ENCODE measurements at places on chromosomes 1 and 21. TPM values are rescaled to one million over a fixed set of nuclear protein-coding genes. Genes with fewer than 3 reads are reported as not detected.

NGF gene
- not detected for total RNA-seq

CTSE gene
- not detected for total RNA-seq

CAPZA1 gene
- 251 TPM for total RNA-seq

DNA sequence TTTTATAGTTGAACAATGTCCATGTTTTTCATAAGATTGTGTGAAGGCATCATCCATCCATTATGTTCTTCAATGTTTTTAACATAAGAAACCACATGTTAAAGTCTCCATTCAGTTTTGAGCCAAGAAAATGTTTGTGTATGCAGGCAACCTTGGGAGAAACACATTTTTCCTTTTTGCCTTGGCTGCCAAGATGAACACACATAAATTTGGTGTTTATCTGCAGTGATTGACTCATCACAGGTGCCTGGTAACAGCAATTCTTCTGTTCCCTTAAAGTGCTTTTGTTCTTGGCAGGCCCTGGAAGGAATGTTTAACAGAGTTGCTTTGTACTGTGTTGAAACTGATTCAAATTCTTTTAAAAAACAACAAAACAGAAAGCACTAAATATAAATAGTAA lies 709.9 kb upstream of the ADGRL4 start:
- no peak overlapping the region for H3K4me3 ChIP-seq
- no peaks in the 10 kb centered on the region for H3K4me1 ChIP-seq
- H3K36me3 ChIP-seq = no peaks in the 10 kb centered on the region
- H3K27ac ChIP-seq = no peak overlapping the region
- no peaks in the 10 kb centered on the region for H3K27me3 ChIP-seq
- DNase-seq = no peak

TMCC2 gene
- 10.5 TPM for total RNA-seq

DNA sequence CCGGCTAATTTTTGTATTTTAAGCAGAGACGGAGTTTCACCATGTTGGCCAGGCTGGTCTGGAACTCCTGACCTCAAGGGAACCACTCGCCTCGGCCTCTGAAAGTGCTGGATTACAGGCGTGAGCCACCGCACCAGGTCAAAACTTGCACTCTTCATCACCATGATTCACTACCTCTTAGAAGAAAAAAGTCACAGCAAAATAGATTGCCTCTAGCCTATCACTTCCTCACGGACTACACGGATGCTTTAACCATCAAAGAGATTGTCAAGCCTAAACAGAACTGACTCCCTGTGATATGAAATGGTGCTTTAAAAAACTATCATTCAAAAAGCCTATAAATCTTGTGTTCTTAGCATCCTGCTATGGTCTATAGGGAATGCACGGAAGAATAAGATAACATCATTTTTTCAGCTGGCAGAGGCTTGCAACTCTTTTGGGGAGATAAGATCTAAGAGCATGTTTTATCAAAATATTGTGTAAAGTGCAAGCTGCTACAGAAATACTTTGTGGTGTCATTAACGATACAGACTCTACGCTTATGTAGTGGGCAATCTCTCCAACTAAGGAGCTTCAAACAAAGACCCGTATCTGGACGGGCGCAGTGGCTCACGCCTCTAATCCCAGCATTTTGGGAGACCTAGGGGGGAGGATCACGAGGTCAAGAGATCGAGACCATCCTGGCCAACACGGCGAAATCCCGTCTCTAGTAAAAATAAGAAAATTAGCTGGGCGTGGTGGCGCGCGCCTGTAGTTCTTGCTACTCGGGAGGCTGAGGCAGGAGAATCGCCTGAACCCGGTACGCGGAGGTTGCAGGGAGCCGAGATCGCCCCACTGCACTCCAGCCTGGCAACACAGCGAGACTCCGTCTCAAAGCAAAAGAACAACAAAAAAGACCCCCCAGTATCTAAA lies 966 bp downstream of the TFB2M start:
- peak overlapping the region; percentile 83 for H3K27ac ChIP-seq
- H3K4me1 ChIP-seq = peaks cover 39% of the 10 kb centered on the region
- peak overlapping the region; percentile 83 for H3K4me3 ChIP-seq
- no peak for DNase-seq
- H3K36me3 ChIP-seq = peaks cover 21% of the 10 kb centered on the region

- H3K4me3 ChIP-seq = peak overlapping the region; percentile 2
- H3K27ac ChIP-seq = no peak overlapping the region
- H3K36me3 ChIP-seq = peaks cover 25% of the 10 kb centered on the region
- no peaks in the 10 kb centered on the region for H3K27me3 ChIP-seq
- H3K4me1 ChIP-seq = peaks cover 4% of the 10 kb centered on the region
Observed at GRCh38 chr21:46297338-46298271, 11.5 kb downstream of the YBEY start.

DNA sequence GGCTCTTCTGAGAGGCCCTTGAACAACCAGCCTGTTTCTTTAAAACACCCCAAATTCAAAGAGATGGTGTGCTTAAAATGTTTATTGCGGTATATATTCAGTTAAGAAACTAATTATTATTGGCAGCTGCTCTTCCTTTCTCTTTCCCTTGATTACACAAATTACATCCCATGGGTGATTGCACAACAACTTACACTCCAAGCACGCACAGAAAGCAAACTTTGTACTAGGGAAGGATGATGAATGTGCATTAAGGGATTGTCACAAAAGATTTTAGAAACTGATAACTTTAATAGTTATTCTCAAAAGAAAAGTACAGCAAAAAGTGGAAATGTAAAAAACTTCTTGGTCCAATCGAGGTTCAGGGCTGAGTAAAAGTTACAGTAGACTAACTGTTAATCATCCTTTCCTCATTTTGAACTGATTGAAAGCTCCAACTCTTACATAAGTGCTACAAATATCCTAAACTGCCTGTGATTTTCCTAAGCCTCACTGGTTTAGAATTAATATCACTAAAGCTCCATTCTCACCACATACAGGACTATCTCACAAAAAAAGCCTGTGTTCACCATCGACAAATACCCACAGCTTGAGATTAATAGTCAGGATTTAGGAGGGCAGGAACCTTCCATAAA lies 153.4 kb downstream of the TTLL7 start:
- DNase-seq = no peak
- H3K27me3 ChIP-seq = no peaks in the 10 kb centered on the region
- H3K4me3 ChIP-seq = no peak overlapping the region
- H3K4me1 ChIP-seq = peaks cover 11% of the 10 kb centered on the region
- H3K27ac ChIP-seq = no peak overlapping the region
- H3K36me3 ChIP-seq = no peaks in the 10 kb centered on the region

TM2D1 gene
- total RNA-seq = 26.4 TPM

GRCh38 chr1:162578071-162578700 lies 16.7 kb downstream of the UAP1 start:
- no peak overlapping the region for H3K27ac ChIP-seq
- H3K4me3 ChIP-seq = no peak overlapping the region
- no peaks in the 10 kb centered on the region for H3K27me3 ChIP-seq
- H3K36me3 ChIP-seq = peaks cover 33% of the 10 kb centered on the region
- no peak for DNase-seq
- H3K4me1 ChIP-seq = no peaks in the 10 kb centered on the region

ELOA gene
- 38.6 TPM for total RNA-seq

GRCh38 chr1:84785271-84786036 lies 95.2 kb upstream of the SSX2IP start:
- no peak overlapping the region for H3K27ac ChIP-seq
- H3K4me3 ChIP-seq = no peak overlapping the region
- no peaks in the 10 kb centered on the region for H3K27me3 ChIP-seq
- H3K36me3 ChIP-seq = no peaks in the 10 kb centered on the region
- peaks cover 13% of the 10 kb centered on the region for H3K4me1 ChIP-seq

GRCh38 chr1:37197411-37197810 lies 163.1 kb upstream of the GRIK3 start:
- H3K4me3 ChIP-seq = no peak overlapping the region
- H3K36me3 ChIP-seq = no peaks in the 10 kb centered on the region
- DNase-seq = no peak
- peaks cover 35% of the 10 kb centered on the region for H3K27me3 ChIP-seq
- H3K27ac ChIP-seq = no peak overlapping the region

CLCA2 gene
- not detected for total RNA-seq

DNA sequence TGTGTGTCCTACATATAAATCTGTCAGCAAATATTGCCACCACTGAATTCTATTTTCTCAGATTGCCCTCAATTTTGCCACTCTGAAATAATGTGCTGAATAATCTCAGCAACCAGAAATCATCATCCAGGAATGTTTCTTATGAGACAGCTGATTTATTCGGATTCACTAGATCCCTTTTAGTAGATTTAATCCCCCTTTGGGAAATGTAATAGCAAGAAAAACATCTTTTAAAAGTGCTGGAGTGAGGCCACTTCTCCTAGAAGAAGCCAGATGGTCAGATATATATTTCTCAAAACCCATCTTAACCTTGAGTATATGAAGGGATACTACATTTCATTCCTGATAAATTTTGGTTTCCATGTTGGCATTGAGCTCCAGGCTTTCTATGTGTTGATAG lies 327.7 kb downstream of the SMYD3 start:
- H3K4me1 ChIP-seq = no peaks in the 10 kb centered on the region
- H3K36me3 ChIP-seq = peaks cover 17% of the 10 kb centered on the region
- no peaks in the 10 kb centered on the region for H3K27me3 ChIP-seq
- no peak overlapping the region for H3K4me3 ChIP-seq

GRCh38 chr1:203437696-203438315 lies 37.8 kb upstream of the PRELP start:
- no peaks in the 10 kb centered on the region for H3K36me3 ChIP-seq
- H3K4me3 ChIP-seq = no peak overlapping the region
- peaks cover 2% of the 10 kb centered on the region for H3K27me3 ChIP-seq

LCE3E gene
- total RNA-seq = not detected

- H3K4me1 ChIP-seq = peaks cover 48% of the 10 kb centered on the region
- H3K36me3 ChIP-seq = no peaks in the 10 kb centered on the region
- peak; percentile 74 for DNase-seq
- H3K27me3 ChIP-seq = no peaks in the 10 kb centered on the region
- H3K4me3 ChIP-seq = peak overlapping the region; percentile 10
Observed at GRCh38 chr1:53413175-53414001, 45.8 kb upstream of the DMRTB1 start.

HES3 gene
- not detected for total RNA-seq

DNA sequence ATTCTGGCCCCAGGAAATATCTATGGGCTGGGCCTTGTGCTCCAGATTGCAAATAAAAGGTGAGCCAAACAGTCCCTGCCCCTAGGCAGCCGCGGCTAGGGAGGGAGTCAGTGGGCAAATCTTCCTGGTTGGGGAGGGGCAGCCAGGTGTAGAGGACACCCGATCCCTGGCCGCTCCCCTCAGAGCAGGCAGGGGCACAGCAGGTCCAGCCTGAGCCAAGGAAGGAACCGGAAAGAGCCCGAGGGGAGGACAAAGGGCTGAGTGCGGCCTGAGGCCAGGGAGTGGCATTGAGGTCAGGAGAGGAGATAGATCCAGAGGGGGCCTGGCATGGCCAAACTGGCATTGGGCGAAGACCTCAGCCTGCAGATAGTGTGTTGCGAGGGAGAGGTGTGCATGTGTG lies 36.6 kb upstream of the ARF1 start:
- no peaks in the 10 kb centered on the region for H3K36me3 ChIP-seq
- no peak overlapping the region for H3K4me3 ChIP-seq
- peaks cover 4% of the 10 kb centered on the region for H3K27me3 ChIP-seq
- H3K4me1 ChIP-seq = no peaks in the 10 kb centered on the region

DNA sequence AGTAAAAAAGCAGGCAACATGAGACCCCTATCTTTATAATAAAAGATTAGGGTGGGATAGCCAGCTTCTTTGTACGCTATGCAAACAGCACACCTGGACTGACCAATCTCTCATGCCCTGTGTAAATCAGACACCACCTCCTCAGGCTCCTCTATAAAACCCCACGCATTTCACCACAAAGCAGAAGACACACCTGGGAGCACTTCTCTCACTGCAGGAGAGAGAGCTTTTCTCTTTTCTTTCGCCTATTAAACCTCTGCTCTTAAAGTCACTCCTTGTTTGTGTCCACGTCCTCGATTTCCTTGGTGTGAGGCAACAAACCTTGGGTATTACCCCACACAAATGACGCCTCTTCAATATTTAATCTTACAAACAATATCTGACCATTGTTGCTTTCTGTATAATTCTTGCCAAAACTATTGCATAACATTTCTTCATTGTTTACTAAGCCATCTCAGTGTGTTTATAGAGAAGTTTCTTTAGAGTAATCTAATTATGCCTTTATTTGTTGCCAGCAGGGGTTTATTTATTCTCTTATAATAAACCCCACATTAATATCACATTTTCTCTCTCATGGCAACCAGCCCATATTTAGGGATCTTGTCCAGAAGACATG lies 31.6 kb upstream of the NUF2 start:
- no peaks in the 10 kb centered on the region for H3K27me3 ChIP-seq
- DNase-seq = no peak
- H3K4me1 ChIP-seq = peaks cover 7% of the 10 kb centered on the region
- H3K4me3 ChIP-seq = no peak overlapping the region

OR2L8 gene
- total RNA-seq = not detected

CRYAA gene
- total RNA-seq = not detected

- H3K4me3 ChIP-seq = no peak overlapping the region
- H3K27me3 ChIP-seq = peaks cover 34% of the 10 kb centered on the region
- no peaks in the 10 kb centered on the region for H3K4me1 ChIP-seq
- DNase-seq = peak; percentile 63
- no peaks in the 10 kb centered on the region for H3K36me3 ChIP-seq
Observed at GRCh38 chr21:37642493-37642892, 273.8 kb downstream of the KCNJ6 start.

PRAMEF6 gene
- not detected for total RNA-seq

KCNH1 gene
- total RNA-seq = not detected

GRCh38 chr21:37677006-37677405 lies 239.3 kb downstream of the KCNJ6 start:
- no peaks in the 10 kb centered on the region for H3K4me1 ChIP-seq
- no peak overlapping the region for H3K4me3 ChIP-seq
- no peak overlapping the region for H3K27ac ChIP-seq
- H3K36me3 ChIP-seq = no peaks in the 10 kb centered on the region
- peaks cover 21% of the 10 kb centered on the region for H3K27me3 ChIP-seq
- no peak for DNase-seq

- H3K4me1 ChIP-seq = no peaks in the 10 kb centered on the region
- H3K27ac ChIP-seq = no peak overlapping the region
- H3K36me3 ChIP-seq = no peaks in the 10 kb centered on the region
- no peak overlapping the region for H3K4me3 ChIP-seq
- DNase-seq = no peak
Observed at GRCh38 chr1:195335541-195335940, 1272.7 kb downstream of the KCNT2 start.

IQCC gene
- 4.4 TPM for total RNA-seq

All from activated CD4-positive, alpha-beta T cell treated with anti-CD3 and anti-CD28 coated beads for 36 hours (primary cell).